AG04450 (cell line): ENCODE measurements at places on chromosomes 1 and 21.
A peak's percentile ranks its signal among the peaks of the same experiment; 100 is the strongest.

- peak; percentile 80 for DNase-seq
These were observed 167.3 kb downstream of the FASLG start for GRCh38 chr1:172826096-172826741.

DNA sequence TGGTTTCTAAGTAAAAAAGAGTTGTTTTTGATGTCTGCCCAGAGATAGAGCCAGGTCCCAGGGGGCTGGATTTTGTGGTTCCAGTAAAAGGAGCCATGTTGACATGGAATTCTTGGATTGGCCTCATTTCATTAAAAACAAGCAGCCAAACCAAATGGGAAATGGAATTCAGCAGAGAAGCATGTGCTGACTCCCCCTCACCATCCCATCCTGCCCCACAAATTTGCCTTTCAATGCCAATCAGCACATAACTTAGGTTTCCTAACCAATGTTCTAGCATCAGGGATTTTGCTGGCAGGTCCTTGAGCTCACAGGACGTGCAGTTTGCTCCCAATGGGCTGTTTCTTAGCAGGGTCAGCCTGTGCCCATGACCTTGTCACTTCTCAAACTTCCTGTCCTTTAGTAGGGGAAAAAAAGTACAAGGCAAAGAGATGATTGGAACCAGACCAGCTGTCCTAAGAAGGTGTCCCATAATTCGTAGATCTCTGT, 101.5 kb upstream of the GADD45A start:
- no peak for DNase-seq

GRCh38 chr1:182707122-182707521, 22.7 kb upstream of the RGS8 start:
- no peak for DNase-seq

- no peak for DNase-seq
These were observed 178.3 kb upstream of the RAB4A start for GRCh38 chr1:229092377-229093237.

DNA sequence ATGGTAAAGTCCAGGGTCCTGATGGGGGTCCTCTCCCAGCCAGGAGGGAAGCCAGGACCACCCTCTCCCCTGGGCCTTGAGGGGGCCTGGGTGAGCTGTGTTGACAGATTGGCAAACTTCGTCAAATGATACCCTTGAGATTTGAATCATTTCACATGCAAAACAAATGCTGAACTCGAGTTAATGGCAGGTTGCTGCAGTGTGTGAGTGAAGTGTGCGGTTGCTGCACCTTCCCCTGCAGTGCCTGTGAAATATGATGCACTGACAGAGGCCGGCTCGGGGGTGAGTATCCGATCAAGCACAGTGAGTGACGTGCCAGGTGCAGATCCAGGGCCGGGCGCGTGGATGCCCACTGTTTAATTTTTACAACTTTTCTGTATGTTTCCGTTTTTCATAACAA, 5.7 kb upstream of the KRTAP12-1 start:
- DNase-seq: no peak

GRCh38 chr1:212977781-212978645, 27.7 kb downstream of the VASH2 start:
- no peak for DNase-seq

- no peak for DNase-seq
These were observed 138.8 kb downstream of the HHAT start for GRCh38 chr1:210467440-210468043.

DNA sequence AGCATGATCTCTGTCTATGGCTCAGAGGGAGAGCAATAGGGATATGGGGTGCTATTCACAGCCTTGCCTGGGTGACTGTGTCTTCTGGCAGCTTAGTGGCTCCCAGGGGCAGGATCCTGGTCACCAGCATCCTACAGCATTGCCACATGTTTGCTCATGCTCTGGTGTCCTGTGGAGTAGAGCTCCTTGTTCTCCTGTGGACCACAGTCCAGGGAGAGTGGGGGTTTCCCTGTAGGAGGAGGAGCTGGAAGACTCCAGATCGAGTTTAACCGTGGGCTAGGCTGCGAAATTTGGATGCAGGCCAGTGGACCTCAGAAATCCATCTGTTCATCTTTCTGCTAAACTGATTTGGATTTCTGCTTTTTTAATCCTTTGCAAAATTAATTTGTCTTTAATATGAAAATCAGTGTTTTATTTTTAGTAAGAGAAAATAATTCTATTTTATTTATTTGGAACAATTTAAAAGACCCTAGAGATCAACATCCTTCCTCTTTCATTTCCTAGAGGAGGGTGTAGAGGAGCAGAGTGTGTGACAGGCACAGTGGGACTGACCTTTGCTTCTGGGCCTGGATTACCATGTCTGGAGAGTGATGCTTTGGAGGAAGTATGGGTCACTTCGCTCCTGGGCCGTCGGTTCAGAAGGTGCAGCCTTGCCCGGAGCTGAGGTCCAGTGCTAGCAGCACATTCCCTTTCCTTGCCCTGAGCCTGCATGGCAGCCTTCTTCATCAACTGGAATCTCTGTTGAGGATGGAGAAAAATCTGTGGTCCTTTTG, 17.4 kb downstream of the ADARB1 start:
- no peak for DNase-seq

DNA sequence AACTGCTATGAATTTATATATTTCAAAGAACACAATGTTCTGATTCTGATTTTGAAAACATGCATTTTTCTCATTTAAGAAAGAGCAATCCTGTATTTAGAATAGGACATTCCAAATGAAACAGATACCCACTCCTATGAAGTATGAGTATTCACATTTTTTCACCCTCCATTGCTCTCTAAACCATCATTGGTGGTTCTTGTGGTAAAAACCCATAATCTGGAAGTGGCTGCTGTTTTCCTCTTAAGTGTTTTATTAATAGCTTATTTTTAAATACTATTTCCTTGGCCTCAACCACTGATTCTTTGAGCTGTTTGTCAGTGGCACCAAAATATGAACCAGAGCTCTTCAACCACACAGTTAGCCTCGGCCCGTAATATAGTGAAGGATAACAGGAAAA, 60.0 kb upstream of the ADAM30 start:
- DNase-seq: no peak

DNA sequence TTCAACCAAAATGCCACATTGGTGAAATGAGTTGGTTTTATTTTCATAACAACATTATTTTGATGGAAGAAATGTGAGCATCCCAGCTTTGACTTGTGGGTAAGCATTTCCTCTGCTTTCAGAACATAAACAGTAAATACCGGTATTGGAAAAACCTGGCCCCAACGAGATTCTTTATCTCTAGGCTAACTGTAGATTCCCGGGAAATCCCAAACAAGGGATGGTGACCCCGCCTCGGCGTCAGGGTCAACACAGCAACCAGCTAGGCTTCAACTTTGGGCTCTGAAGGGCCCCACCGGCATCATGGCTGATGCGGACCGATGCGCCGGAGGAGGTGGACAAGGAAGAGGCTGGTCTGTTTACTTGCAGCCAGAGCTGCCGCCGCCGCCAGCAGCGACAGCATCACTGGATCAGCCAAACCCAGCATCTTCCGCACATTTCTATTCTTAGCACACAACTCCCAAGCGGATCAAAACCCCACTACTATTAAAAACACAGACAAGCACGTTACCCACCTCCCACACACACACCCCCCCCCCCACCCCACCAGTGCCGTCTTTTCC, 1.1 kb downstream of the AKT3 start:
- DNase-seq: no peak

DNA sequence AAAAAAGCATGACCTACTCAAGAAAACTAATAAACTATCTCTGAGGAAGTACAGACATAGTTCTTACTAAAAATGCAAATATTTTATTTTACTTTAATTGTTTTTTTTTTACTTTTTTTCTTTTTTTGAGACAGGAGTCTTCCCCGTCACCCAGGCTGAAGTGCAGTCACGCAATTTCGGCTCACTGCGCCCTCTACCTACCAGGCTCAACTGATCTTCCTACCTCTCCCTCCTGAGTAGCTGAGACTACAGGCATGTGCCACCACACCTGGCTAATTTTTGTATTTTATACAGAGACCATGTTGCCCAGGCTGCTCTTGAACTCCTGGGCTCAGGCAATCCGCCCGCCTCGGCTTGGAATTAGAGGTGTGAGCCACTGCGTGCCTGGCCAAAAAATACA, 1263.1 kb downstream of the KCNT2 start:
- no peak for DNase-seq

DNA sequence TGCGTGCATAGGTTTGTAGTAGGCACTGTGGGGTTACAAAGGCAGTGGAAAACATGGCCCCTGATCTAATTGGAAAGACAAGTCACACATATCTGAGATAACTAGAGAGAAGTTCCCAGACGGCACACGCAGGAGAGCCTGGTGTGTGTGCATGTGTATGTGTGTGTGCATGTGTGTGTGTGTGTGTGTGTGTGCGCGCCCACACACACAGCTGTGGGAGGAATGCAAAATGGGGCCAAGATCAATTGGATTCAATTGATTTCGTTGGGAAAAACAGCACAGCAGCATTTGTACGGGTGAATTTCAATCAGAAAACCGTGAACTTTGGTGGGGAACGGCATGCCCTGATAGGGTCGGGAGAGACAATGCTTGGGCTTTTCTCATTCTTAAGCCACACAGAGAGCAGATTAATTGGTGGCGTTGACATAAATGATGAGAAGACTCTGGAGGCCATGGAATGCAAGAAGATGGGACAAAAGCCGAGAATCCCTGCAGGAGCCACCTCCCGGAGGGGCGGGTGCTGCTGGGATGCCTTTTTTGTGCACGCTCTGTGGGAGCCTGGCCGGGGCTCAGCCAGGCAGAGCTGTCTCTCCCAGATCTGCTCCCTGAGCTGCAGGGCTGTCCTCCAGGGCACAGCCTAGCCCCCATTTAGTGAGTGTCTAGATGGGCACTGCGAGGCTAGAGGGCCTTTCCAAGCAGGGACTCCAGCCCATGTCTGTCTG, 322.0 kb downstream of the CAMTA1 start:
- no peak for DNase-seq

DNA sequence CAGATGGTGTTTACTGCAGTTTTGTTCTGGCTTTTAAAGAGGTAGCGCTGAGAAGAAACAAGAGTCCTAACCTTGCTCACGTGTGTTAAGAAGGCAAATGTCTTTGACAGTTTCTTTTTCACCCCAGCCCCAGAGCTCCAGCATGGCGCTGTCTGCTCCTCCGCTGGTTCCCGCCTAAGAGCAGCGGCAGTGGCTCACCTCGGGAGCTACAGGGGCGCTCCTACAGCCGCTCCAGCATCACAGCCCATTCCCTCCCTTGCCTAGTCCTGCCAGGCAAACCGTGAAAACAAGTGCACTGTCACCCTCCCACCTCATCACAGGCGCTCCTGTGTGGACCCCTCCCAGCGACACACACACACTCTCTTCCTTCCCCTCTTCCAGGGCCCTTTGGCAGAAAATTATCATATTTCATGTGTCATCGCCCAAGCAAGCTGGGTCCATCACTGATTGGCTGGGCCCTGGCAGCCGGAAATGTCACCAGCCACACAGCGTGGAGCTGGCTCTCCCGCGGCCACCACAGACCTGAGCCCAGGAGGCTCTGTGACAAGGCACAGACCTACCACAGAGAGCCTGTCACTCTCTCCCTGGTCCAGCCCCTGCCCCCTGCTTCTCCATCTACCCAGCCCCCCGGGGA, 1.2 kb upstream of the HIVEP3 start:
- DNase-seq: no peak

GRCh38 chr1:178643831-178644230, 81.2 kb upstream of the RALGPS2 start:
- no peak for DNase-seq

GRCh38 chr1:204261746-204262505, 48.1 kb upstream of the GOLT1A start:
- peak; percentile 56 for DNase-seq

- no peak for DNase-seq
These were observed 4.5 kb upstream of the ZNF697 start for GRCh38 chr1:119652587-119652986.

GRCh38 chr1:181112071-181112929, 23.8 kb downstream of the IER5 start:
- peak; percentile 97 for DNase-seq

- DNase-seq: no peak
These were observed 2.1 kb upstream of the TP53BP2 start for GRCh38 chr1:223847781-223848345.

- DNase-seq: no peak
These were observed 618 bp downstream of the SH3BGR start for GRCh38 chr21:39452207-39452969.

- DNase-seq: no peak
These were observed 28.9 kb upstream of the NLRP3 start for GRCh38 chr1:247387096-247387495.

DNA sequence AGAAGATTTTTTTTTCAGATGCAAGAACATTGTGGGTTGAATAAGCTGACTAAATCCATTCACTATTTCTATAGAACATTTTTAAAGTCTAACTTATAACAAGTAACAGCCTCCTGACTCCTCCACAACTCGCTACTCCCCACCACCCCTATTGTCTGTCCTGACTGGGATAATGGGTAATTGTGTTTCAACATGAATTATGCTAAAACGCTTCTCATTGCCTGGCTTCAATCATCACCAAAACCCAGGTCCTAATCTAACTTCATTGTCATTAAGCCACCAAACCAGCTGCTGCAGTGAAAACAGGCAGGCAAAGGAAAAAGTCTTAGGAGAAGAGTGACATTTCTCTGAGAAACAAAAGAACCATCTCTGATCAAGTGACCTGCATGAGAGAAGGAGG, 30.0 kb downstream of the TNR start:
- DNase-seq: no peak

DNA sequence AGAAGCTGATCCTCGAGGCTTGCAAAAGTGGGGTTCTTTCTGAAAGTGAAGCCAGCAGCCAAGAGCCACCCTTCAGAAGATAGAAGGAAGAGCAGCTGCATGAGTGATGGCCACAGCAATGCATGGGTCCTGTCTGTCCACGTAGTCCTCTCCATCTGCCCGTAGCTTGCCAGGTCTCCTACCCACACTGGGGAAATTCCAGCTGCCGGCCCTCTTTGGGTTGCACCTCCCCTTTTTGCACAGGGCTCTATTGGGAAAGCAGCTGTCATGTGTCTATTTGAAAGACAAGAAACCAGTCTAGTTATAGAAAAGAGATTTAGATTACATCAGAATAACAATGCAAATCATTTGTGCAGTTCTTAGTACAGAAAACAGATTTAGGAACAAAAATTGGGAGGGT, 204.4 kb downstream of the GIPC2 start:
- no peak for DNase-seq

DNA sequence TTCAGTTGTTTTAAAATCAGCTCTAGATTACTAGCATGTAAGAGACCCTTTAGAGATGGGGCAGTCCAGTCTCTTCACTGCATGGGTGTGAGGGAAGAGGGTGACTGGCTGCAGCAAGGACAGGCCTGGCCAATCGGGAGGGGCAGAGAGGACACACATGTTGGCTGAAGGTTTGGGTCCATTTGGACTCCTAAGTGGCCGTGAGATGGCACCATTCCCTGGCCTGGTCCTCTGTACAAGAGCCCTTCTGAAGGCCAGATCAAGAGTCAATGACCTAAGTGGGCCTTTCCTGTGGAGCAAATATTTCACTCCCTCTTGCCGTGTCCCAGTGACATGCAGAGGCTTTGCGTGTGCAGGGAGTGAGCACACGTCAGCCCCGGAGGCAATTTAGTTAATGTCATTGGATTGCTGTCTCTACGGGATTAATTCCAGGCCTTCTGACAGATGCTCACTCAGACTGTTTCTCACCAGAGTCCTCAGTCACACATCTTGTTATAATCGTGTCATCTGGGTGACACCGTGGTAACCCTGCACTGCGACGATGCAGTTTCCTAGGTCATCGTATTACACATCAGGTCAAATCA, 613.0 kb downstream of the NPHP4 start:
- DNase-seq: no peak
